ENCODE measurements at places on chromosomes 6 and 20.

DNA sequence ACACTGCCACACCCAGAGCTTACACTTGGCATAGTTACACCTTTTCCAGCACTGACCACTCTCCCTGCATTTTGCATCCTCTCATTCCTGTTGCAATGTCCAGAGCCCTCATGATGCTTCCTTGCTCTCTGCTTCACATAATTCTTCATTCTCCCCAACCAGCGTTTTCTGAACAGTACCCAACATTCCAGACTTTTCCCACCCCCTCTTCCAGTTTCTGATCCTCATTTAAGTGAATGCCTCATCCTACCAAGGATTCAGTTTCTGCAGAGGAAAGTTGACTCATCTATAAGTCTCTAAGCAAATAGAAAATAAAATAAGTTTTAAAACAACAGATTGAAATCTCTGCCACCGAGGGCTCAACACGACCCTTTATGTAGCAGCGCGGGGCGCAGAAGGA lies 321.3 kb upstream of the TCF21 start:
- DNase-seq: no peak

GRCh38 chr20:59721386-59721785 lies 117.0 kb downstream of the PHACTR3 start:
- DNase-seq: no peak

- DNase-seq: peak; percentile 21
Observed at GRCh38 chr6:114096561-114097172, 125.7 kb upstream of the HDAC2 start.

DNA sequence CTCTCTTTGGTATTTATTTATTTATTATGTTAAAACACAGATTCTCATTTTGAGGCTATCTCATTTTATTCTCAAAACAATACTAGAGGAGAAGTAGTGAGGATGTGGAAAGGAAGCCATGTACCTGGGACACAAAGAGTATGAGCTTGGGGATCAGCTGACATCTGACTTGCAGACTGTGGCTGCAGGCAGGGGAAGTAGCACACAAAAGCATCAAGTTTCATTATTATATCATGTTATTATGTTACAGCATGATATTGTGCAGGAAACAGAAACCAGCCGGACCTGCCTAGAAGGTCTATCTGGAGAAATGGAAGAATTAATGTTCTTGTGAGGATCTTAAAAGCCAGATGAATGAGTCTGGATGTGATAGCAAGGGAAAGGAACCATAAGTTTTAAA lies 248.2 kb downstream of the KHDC1L start:
- DNase-seq: no peak

DNA sequence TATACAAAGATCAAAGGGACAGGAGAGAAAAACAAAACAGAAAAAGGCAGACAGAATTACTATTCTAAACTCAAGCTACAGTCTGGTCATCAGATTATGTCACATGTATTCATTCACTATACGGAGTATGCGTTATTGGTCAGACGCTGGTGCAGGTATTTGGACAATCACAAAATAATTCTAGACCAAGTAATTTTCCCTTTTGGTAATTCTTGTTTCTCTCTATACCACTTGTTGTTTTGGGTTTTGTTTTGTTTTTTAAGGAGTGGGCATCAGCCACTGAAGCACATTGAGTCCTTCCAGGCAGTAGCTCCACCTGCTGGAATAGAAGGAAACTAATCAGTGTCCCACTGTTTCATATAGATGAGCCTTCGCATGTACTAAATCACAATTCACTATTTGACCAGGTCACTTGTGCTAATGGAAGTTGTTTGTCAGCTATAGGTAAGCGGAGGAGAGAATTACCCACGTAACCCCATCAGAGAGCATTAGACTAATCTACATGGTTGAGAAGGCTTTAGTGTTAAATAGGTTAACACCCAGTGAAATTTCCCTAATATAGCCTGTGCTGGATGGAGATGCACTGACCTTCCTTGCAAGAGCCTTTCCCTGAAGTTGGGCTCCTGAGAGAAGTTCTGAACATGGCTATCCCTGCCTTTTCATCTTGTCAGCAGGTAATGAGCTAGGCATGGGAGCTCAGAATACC lies 77.9 kb downstream of the TNFAIP3 start:
- no peak for DNase-seq

GRCh38 chr20:53597030-53597482 lies 3.4 kb upstream of the ZNF217 start:
- no peak for DNase-seq

DNA sequence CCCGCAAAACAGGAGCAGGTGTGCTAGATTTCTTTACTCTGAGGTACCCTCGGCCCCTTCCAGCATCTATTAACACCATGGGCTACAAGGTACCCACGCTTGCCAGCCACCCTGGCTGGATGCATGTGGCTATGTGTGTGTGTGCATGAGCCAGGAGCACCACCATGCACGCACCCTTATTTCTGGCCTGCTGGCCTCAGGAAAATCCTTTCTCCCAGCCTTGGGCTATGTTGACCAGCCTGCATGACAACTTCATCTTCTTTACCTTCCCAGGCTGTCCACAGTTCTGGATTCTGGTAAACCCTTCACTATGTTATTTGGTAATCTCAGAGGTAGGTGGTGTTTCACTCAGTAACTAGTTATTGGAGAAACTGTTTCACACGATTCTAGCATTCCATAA lies 40.4 kb downstream of the GPR6 start:
- no peak for DNase-seq

- DNase-seq: no peak
Observed at GRCh38 chr20:46512943-46513844, at the start of gene ZNF334. TSS of gene ZNF334 (minus strand) at chr20:46513559. CDS start at chr20:46512102, 1,457 bp downstream.

DNA sequence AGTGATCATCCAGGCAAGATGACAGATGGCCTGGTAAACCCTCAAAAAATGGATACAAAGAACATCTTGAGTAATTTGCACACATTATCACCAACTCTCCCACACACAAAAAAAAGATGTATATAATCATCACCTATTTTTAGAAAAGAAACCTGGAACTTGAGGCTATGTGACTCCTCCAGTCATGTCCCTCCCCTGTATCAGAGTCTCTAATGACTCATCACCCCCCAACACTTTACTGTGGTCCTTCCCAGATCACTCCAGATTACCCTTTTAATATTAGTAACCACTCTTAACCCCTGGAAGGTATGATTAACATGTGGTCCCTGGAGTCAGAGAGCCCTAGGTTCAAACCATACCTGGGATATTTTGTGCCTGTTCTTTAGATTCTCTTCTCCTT lies 144.8 kb downstream of the ZNF217 start:
- DNase-seq: no peak

DNA sequence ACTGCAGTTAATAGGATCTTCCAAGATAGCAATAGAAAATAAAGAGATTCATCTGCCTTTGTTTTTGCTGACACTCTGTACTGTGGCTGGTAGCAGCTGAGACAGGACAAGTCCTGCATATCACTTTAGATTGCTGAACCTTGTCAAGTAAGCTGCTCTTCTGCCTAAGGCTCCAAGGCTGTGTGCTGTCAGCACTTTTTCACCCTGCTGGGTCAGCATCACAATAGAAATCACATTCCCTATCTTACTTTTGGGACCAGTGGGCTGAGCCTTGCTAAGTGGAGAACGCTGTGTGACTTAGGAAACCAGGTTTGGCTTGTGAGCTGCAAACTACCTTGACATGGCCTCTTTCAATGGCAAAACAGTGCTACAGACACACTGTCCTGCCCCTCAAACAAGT lies 263.9 kb downstream of the FRK start:
- DNase-seq: no peak

GRCh38 chr6:169933251-169933821 lies 181.9 kb downstream of the ERMARD start:
- no peak for DNase-seq

GRCh38 chr6:132587424-132587823 lies 2.1 kb downstream of the TAAR5 start:
- no peak for DNase-seq

- no peak for DNase-seq
Observed at GRCh38 chr6:88302769-88303225, 136.7 kb upstream of the CNR1 start.

DNA sequence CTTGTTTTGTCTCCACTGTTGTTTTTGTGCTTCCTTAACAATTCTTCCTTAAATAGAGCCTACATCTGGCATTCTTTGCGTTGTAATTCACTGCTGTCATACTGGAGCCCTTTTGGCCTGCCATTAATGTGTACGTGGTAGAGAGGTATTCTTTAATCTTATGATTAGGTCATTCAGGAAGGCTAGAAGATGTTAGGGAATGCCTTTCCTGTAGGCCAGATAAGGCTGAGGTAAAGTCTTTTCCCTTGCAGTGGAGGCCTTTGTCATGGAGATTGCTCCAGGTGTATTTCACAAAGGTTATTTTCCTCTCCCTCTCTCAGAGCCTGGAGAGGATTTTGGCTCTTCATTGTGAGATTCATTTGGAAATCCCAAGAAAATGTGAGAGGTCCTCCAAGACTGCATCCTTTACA lies 146.9 kb downstream of the FUT9 start:
- DNase-seq: no peak

DNA sequence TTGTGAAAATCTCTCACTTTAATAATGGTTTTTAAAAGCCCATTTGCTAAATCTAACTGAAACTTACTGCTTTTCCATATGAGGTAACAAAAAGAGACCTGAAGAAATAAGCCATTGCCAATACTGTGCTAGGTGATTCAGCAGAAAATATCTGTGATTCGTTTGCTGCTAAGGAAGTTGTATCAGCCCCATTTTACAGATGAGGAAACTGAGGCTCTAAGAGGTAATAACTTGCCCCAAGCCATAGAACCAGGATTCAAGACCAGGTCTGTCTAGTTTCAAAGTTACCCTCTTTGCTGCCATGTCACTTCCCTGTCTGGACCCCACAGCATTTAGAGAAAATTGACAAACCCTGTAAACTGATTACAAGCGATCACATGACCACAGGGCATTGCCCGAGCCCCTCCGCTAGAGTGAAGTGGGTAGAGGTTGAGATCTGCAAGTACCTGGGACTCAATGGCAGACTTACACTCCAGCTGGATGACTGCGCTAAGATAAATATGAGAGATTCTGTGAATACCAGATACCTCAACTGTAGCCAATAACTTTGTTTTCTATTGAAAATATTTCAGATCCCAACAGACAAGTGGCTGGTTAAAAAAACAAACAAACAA lies 69.3 kb downstream of the TNFRSF21 start:
- DNase-seq: no peak

GRCh38 chr6:43433148-43433547 lies 5.8 kb downstream of the ABCC10 start:
- no peak for DNase-seq

- DNase-seq: no peak
Observed at GRCh38 chr20:19874040-19874727, 116.1 kb downstream of the RIN2 start.

DNA sequence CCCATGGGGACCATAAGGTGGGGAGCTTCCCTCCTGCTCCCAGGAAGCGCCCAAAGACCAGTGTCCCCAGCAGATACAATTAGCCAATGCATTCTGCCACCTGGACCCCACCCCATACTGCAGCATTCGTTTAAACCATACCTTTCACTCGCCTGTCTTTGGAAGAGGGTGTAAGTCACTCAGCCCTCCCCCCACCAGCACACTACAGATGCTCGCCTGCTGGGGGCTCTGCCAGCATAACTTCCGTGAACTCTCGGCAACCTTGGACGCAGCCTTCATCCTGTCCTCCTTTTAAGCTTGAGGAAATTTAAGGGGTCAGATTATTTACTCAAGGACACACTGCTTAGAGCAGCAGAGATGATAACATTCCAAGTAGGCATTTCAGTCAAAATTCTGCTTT lies 94.4 kb upstream of the NAA20 start:
- DNase-seq: no peak

DNA sequence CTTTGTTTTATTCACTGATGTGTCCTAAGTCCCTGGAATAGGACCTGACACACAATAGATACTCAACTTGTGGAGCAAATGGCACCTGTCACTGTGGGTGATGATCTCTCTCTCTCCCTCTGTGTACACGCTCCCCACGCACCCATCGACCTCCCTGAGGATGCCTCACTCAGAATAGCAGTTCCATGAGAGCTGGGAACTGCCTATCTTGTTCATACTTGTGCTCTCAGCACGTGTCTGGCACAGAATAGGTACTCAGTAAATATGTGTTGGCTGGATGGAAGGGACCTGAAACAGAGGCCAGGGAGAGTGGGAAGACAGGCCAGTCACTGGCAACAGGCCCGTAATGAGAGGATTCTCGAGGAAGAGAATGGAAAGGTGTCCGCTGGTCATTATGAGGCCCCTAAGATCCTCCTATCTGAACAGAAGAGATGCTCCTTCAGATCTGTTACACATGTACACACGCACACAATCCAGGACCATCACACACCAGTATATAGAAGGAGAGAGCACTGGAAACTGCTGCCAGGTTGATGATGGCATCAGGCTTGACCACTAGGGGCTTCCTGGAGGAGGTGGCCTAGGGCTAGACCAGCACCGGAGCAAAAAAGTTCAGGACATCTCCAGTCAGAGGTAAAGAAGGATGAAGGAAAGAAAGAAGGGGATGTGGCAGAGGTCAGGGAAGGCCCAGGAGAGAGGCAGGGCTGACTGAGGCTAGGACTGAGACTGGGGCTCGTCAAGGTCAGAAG lies 30.9 kb downstream of the VEGFA start:
- DNase-seq: no peak

DNA sequence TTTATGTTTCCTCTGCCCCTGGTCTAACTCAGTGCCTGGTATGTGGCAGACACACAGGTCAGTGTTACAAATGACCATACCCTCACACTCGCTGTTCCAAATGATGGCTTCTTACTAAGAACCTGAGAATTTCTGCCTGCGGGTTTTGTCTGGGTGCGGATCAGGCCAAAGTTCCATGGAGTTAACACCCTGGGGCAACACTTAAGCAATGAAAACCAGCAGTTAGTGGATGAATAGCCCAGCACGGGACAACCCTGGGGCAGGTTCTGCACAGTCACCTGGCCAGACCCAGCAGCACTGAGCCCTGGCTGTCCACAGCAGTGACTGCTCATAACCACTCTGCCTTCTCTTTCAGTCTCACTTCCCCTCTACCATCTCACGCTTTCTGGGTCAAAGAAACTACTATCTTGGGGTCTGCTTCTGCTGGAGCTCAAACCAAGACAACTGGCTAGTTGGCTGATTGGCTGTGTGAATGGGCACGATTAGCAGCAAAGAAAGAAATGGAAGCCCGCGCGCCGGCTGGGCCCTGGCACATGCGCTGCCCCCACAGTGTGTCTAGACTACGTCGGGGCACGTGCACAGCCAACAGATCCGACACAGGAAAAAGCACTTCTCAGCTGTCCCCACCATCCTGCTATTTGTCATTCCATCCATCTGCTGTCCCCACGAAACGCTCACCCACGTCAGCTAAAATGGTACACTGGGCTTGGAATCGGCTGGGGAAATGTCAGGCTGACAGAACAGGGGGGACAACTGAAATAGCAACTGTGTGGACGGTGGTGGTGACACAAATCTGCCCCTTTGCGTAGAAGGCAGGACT lies 36.6 kb downstream of the MGME1 start:
- DNase-seq: no peak

- no peak for DNase-seq
Observed at GRCh38 chr6:22764496-22764895, 195.1 kb downstream of the HDGFL1 start.

- no peak for DNase-seq
Observed at GRCh38 chr20:35296101-35296554, 3.9 kb upstream of the FAM83C start.

GRCh38 chr6:86536121-86536520 lies 401.2 kb upstream of the HTR1E start:
- no peak for DNase-seq
